ENCODE measurements at places on chromosomes 3 and 15.

DNA sequence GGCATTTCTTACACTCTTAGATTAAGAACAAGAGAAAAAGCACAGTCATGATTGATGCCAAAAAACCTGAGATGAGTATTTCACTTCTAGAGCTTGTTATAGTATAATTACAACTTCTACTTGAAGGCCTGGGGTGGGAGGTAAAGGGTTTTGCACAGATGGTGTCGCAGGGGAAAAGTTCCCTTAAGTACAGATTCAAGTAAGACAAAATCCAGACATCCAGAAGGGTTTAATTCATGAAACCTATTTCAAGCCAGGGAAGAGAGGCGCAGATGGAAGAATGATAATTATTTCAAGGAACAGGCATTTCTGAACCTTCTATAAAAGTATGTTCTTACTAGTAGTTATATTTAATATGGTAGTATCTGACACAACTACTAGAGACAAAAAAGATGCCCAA is 70.6 kb downstream of the TM4SF4 start:
- DNase-seq: no peak

GRCh38 chr3:14524311-14524711 is 15.8 kb downstream of the GRIP2 start:
- no peak for DNase-seq

DNA sequence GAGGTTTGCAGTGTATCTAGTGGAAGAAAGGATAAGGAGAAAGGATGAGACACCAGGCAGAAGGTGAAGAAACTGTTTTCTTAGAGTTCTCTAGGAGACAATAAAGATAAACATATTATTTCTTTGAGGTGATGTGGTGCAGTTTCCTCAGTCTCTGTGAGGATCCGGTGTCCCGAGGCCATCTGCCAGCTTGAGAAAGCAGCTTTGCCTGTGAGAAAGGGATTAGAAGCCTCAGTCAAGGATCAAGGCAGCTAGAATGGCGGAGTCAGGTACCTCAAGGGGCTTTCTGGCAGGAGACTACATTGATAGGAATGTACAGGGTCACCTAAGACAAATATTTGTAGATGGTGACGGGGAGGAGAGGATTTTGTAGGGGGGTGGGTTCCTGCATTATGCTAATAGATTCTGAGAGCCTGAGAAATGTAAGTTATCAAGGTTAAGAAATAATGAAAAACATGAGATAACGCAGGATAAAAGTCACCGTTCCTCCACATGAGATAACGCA is 103.9 kb upstream of the MB21D2 start:
- DNase-seq: no peak

GRCh38 chr15:49697121-49697520 is 76.3 kb downstream of the DTWD1 start:
- no peak for DNase-seq

DNA sequence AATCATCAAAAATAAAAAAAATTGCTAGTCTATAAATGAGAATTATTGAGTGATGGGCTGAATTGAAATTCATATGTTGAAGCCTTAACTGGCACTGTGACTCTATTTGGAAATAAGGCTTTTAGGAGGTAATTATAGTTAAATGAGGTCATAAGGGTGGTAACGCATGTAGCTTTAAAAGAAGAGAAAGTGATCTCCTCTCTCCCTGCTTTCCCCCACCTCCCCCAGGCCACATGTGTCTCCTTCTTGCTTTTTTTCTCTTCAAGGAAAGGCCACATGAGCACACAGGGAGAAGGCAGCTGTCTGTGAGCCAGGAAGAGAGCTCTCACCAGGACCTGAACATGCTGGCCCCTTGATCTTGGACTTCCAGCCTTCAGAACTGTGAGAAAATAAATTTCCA is 48.2 kb upstream of the ARPP19 start:
- no peak for DNase-seq

- DNase-seq: no peak
Observed at GRCh38 chr15:51680321-51680720, 982 bp upstream of the SCG3 start.

- no peak for DNase-seq
Observed at GRCh38 chr15:62895139-62895866, 147.2 kb upstream of the TPM1 start.

- DNase-seq: no peak
Observed at GRCh38 chr3:58176827-58177489, 33.8 kb downstream of the DNASE1L3 start.

DNA sequence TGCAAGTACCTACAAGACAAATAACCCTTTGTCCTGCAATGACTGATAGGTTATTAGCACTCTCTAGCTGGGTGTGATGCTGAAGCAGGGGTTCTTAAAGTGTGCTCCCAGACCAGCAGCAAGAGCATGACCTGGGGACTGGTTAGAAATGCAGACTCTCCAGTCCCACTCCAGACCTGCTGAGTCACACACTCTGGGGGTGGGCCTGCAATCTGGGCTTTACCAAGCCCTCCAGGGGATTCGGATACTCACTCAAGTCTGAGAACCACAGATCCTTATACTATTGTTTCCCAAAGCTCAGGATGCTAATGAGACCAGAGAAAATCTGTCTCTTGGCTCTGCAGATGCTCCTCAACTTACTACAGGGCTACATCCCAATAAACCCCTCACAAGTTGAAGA is 142.1 kb upstream of the RAD18 start:
- DNase-seq: no peak
